IMR-90 (cell line): ENCODE measurements at places on chromosomes 1 and 21.

- no peak for DNase-seq
Measured at GRCh38 chr1:151984313-151984956, 9.2 kb downstream of the S100A10 start.

GRCh38 chr1:147586414-147586813, 45.1 kb downstream of the BCL9 start:
- DNase-seq = no peak

DNA sequence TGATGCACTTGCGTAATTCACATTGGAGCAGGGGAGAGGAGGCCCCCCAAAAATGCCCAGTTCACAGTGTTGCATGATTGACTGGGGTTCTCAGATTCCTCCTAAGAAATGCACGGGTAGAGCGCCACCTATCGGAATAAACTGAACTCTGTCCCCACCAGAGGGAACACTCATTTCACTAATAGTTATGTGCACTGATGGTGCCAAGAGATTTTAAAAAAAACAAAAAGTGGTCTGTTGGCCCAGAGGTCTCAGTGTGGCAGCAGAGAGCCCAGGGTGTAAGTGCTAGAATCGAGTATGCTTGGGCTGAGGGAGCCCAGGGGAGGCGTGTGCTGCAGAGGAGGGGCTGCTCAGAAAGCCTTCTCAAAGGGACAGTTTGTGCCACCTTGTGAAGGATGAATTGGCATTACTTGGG, 6.9 kb downstream of the PINK1 start:
- DNase-seq = peak; percentile 54

DNA sequence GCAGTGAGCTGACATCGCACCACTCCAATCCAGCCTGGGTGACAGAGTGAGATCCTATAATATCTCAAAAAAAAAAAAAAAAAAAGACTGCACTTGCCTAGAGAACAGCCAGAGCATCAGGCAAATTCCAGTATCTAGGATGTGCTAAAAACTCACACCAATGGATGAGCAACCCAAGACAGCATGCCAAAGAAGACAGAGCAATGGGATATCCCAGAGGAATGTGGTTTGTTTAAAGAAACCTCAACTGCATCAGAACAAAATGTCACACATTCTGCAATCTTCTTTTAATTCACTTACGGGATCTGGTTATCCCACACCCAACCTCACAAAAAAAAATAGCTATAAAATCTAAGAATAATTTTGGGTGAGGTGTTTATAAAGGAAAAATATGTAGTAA, 7.3 kb downstream of the KCNH1 start:
- DNase-seq = peak; percentile 23

GRCh38 chr1:22750685-22751051, 40.0 kb downstream of the EPHB2 start:
- DNase-seq = no peak

DNA sequence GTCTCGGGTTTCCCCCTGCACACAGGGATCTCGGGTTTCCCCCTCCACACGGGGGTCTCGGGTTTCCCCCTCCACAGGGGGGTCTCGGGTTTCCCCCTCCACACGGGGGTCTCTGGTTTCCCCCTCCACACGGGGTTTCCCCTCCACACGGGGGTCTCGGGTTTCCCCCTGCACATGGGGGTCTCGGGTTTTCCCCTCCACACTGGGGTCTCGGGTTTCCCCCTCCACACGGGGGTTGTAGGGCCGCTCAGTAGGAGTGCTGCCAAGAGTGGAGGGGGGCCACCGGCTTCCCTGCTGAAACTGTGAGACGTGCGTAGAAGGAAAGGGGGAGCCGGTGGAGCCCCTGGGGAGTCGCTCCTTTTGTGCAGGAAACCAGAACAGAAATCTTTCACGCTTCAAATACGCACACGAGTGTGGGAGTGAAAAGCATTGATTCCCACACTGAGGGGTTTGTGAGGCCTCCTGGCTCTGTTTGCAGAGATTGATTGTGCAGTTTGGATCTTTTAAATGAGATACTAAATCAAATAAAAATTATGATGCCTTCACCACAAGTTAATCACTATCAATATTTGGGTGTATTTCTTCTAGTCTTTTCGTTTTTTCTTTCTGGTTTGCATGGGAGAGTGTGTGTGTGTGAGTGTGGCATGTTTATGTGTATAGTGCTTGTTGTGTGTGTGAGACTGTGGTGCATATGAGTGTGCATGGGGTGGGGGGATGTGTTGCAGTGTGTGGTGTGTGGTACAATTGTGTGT, 54.3 kb upstream of the TRAPPC10 start:
- no peak for DNase-seq

DNA sequence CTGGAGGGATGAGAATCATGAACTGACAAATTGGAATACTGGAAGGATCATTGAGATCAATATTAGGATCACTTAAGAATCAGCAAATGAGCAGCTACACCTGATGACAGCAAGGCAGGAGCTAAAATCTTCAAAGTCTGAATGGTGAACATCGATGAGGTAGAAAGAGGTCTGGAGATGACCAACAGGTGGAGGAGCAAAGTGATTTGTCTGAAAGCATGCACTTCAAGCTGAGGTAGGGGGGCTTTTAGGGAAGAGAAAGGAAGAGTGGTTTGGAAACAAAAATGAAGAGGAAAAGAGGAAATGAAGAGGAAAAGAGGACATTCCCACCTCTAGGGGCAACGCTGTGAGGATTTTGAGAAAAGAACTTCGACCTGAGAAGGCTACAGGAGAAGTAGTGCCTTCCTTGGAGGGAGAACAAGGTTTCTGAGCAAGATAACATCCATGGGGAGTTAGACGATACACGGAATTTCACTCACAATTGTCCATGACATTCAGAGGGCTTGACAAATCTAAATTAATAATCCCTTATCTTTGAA, 79.0 kb downstream of the APP start:
- no peak for DNase-seq

DNA sequence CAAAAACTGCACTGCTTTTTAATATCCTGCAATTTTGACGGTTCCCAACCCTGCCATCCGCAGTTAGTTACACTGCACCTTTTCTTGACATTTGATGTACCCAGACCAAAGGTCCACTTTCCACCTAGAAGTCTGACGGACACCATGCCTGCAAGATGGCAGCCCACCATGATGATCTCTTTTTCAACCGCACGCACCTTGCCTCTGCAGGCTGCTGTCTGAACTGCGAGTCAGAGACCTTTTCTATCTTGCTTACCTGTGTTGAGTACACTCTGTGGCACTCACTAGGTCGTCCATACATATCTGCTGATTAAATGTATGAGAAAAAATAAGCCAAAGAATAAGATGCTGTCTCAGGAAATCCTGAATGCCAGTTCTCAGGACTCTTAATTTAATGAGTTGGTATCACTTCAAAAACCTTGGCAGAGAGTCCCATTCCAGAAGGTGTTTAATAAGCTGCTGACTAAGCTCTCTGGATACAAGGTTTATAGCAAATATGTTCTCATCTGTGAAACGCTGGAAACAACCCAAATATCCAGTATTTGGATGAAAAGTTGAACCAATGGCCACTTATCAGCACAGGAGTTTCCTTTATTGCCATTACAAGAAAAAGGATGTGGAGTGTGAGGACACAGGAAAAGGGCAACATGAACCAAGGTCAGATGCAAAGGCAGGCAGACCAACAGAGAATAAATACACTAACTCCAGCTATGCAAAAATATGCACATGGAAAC, 37.9 kb downstream of the GNG12 start:
- DNase-seq = no peak
